ENCODE measurements at places on chromosomes 7 and 10.

DNA sequence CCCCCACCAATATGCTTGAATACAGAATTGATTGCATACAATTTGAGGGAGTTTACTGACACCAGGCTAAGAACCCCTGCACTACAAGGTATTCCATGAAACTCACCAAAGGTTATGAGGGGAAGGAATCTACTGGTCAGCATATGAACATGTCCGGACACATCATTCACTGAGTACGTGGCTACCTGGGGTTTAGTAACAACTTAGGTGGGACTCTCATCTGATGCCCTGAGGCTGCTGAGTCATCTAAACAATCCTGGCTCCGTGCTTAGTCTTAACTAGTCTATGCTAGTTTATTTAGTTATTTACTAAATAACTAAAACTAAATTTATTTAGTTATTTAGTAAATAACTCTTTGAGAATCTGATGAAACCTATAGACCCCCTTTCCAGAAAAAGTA lies 11.3 kb downstream of the PI4K2A start:
- no peak for DNase-seq

DNA sequence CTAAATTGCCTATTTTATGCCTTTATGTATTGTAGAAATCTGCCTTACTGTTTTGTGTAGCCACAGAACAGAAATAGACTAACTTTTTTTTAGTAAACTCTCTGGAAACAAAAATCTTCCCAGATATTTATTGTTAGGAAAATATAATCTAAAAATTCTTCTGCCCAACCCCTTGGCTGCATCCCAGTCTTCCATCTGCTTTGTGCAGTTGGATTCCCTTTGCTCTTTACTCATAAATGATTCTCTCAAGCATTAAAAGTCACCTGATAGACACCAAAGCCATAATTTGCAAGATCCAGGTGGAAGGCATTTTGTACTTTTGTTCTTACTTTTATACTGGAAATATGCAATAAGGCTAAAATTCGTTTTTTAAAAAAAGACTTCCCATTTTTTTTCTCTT lies 6.1 kb upstream of the CAV2 start:
- no peak for DNase-seq

- no peak for DNase-seq
These were observed 132.0 kb downstream of the PRKAG2 start for GRCh38 chr7:151744656-151745638.

- DNase-seq = no peak
These were observed 12.0 kb upstream of the CNPY1 start for GRCh38 chr7:155558351-155558750.

DNA sequence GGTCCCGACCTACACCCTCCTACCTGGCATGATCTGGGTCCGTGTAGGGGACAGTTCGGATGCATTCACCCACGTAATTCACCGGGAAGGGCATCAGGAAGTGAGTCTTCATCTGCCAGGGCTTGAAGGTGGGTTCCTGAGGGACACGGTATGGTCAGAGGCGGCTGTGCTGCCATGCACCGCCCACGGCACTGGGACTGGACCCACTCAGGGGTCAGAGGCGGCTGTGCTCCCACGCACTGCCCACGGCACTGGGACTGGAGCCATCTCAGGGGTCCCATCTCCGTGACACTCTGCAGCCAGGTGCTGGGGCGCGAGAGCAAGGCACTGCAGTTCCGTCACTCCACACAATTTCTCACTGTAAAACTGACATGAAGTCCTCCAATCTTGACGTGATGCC lies 29.2 kb downstream of the PITRM1 start:
- no peak for DNase-seq

GRCh38 chr7:83149466-83149865 lies 13.2 kb downstream of the PCLO start:
- DNase-seq = no peak

DNA sequence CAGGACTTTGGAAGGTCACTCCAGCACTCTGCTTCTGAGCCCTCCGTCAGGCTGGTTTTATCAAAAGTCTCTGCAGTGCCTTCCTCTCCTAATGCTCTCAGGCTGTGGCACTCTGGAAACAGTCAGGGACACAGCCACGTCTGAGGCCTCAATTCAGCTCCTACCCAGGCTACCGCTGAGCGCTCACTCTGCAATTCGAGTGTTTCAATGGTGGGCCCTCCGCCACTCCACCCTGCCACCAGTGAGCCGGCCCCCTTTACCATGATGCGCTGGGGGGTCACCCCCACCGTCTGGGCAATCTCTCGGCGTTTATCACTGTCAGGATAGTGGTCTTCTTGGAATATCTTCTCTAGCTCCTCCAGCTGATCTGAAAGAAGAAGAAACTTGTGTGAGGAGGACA lies 3.5 kb downstream of the NOBOX start:
- DNase-seq = no peak

- DNase-seq = no peak
These were observed 9.1 kb upstream of the AOAH start for GRCh38 chr7:36733411-36733810.

DNA sequence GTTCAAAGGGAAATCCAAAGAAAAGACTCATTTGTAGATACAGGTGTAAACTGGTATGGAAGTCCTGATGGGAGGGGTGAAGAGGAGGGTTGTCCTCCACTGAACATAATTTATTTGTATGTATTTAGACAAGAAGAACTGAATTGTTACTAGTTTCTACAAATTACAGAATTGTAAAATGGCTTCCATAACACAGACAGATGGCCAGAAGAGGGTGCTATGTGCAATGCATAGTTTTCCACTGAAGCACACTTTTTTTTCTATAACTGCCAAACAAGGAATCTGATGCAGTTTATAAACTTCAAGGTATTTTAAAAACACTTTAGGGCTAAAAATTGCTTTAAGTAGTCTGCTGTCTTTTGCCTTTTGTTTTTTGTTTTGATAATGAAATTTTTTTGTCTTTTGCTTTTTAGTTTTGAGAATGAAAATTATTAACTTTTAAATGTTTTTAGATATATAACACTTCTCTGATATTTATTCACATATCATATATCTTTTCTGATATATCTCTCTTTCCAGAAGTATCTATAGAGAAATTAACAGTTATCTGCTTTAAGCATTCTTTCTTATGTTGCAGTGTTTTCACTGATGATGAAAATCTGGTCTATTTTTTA lies 58.5 kb downstream of the PHYHIPL start:
- no peak for DNase-seq
